ENCODE measurements at places on chromosomes 16 and 17.
A peak's percentile ranks its signal among the peaks of the same experiment; 100 is the strongest.

- DNase-seq: no peak
Measured at GRCh38 chr16:64654178-64654577, 467.7 kb downstream of the CDH11 start.

DNA sequence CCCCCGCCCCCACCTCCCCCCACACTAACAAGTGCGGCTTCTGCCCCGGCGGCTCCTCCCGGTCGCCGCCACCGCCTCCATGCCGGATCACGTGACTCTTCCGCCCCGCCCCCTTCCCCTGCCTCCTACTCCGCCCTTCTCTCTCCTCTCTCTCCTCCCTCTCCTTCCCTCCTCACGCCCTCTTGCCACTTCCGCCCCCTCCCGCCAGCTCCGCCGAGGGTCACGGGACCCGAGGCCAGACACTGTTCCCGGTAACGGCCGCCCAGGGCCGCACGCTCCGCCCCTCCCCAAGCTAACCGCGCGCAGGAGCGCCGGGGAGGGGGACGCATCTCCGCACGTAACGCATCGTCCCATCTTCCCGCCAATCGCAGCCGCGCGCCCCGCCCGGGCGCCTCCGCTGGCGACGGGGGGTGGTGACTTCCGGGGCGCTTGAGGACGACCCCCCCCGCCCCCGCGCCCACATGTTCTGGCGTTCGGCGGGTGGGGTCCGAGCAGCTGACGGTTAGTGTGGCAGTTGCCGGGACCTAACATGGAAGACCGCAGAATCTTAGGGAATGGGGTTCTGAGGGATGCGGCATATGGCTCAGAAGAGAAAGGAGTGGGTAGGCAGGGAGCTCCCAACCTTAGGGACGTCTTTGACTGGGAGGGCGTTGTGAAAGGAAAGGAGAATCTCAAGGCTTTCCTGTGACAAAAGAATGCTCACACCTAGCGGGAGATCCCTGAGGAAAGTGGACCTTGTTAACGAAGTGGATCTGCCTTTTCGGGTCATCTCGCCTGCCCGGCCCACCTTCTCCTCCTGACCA is at the start of gene USP32:
USP32 (minus strand) TSS at position 92 of the 803 bp plus-strand sequence. CDS start 194 bp downstream, outside the sequence.
- peak; percentile 99 for DNase-seq

DNA sequence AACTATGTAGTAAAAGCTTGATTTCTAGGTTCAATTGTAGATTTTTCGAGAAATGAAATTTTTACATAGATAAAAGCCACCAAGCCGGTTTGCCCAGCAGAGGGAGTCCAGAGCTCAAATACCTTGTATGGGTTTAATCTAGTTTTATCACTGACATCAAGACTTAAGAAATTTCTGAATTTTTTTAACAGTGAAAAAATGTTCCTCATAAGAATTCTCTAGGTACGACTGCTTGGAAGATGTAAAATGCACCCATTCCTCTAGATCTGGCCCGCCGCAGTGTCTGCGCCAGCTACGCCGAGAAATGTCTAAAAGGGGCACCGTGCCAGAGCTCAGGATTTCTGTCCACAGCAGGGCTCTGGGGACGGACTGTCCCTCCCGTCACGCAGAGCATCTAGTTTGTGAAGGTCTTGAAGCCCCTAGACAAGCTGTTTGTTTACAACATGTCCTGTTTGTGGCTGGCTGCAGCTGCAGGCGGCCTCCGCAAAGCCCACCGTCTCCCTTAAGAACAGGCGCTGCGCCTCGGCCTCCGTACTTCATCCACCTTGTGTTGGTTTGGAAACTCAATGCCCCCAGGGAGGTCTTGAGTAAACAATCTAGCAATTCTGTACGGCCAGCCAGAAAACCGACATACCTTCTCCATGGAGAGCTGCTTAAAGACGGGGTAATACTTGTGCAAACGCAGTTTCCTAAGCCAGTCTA is 24.8 kb downstream of the MAP1LC3B start:
- DNase-seq: peak; percentile 78

GRCh38 chr17:51371732-51372151 is 111.4 kb downstream of the UTP18 start:
- DNase-seq: peak; percentile 74

DNA sequence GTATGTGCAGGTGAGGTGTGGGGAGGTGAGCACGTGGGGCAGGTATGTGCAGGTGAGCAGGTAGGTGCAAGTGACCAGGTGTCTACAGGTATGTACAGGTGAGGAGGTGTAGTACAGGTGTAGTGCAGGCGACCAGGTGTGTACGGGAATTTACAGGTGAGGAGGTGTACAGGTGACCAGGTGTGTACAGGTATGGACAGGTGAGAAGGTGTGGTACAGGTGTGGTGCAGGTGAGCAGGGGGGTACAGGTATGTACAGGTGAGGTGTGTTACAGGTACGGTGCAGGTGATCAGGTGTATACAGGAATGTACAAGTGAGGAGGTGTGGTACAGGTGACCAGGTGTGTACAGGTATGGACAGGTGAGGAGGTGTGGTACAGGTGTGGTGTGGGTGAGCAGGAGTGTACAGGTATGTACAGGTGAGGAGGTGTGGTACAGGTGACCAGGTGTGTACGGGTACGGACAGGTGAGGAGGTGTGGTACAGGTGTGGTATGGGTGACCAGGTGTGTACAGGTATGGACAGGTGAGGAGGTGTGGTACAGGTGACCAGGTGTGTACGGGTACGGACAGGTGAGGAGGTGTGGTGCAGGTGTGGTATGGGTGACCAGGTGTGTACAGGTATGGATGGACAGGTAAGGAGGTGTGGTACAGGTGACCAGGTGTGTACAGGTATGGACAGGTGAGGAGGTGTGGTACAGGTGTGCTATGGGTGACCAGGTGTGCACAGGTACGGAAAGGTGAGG is 12.8 kb upstream of the DBNDD1 start:
- DNase-seq: peak; percentile 51

DNA sequence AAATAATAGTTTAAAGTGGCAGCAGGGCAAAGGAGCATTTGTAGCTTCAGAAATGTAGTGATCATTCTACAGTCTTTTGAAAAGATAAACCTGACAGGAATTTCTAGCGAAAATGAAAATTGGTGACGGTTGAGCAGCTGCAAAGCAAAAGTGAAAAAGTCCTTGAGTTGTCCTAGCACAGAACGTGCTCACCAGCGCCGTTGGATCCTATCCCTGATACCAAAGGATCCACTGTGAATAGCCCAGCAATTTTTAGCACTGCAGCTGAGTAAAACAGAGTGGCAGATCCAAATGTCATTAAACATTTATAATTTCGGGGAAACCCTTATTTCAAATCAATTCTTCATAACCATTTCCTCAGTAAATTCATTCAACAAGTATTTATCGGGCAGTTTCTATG is 453.8 kb upstream of the HSBP1 start:
- no peak for DNase-seq

DNA sequence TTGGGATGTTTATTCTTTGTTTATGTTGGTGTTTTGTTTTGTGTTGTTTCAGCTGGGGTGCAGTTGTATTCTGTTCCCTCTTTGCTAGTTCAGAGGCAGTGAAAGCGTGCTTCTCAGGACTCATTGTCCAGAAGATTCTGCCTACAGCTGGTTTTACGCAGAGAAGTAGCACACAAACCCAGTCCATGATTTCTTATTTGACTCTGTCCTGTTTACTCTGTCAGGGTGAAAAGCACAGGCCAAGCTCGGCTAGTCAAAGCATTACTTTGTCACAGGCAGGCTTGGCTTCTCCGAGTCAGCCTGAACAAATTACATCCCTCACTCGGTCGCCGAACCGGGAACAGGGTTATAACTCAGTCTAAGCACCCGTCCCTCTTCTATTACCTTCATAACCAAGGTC is 435.0 kb downstream of the MAF start:
- DNase-seq: no peak

GRCh38 chr16:31128711-31129567 is 6.6 kb downstream of the PRSS8 start:
- no peak for DNase-seq

- peak; percentile 31 for DNase-seq
Measured at GRCh38 chr17:4573669-4574068, 10.7 kb upstream of the SMTNL2 start.

DNA sequence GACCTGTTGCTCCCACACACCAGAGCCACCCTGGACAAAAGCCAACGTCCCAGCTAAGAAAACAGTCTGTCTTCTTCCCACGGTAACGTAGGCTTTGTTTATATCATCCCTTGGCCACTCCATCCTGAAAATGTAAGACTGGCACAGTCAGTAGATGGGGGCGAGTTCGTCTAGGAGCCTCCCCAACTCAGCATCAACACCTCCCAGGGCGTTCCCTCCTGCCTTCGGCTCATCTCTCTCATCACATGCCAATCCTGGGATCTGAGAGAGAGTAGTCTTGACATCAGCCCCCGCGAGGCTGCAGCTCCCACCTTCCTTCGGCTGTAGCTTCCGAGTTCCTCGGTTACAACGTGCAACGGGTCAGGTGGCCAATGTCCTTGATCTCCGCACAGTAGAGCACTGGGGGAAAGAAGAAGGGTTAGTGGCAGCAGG is 894 bp downstream of the RNF227 start:
- no peak for DNase-seq

- DNase-seq: peak; percentile 56
Measured at GRCh38 chr17:50219939-50220465, 18.6 kb upstream of the COL1A1 start.

- DNase-seq: peak; percentile 68
Measured at GRCh38 chr17:1783834-1784611, 22.2 kb downstream of the SERPINF1 start.

DNA sequence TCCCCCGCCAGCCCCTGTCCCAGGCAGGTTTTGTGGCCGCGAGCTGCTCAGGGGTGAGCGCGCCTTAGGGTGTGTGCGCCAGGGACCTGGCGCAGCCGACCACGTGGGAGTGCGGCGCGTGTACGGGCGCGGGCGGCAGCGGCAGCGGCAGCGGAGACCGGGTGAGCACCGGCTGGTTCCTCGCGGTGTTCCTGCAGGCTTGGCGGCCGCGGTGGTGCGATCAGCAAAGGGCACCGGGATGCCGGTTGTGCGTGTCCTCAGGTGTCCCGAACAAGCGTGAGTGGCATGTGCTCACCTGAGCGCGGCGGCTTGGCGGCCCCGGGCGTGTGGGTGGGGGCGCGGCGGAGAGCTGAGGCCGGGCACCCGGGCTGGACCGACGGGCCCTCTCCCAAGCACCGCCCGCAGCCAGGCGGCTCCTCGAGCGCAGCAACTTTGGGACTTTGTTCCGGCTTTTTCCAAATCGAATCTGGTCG is 381 bp upstream of the HSD11B2 start:
- DNase-seq: no peak

DNA sequence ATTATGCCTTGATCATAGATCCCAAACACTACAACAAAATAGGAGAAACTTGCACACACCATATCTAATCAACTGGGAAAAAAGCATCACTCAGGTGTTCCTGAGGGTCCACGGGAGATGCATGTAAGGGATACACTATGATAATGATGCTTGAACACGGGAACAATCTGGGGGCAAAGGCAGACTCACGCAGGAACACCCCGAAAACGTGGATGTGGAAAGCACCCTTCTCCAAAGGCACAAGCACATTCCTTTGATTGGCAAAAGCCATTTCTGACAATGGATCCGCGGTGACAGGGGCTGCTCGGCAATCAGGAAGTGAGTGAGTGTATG is 1.3 kb downstream of the ZNF652 start:
- no peak for DNase-seq

GRCh38 chr17:17823433-17824118 is 13.2 kb downstream of the SREBF1 start:
- DNase-seq: peak; percentile 83

DNA sequence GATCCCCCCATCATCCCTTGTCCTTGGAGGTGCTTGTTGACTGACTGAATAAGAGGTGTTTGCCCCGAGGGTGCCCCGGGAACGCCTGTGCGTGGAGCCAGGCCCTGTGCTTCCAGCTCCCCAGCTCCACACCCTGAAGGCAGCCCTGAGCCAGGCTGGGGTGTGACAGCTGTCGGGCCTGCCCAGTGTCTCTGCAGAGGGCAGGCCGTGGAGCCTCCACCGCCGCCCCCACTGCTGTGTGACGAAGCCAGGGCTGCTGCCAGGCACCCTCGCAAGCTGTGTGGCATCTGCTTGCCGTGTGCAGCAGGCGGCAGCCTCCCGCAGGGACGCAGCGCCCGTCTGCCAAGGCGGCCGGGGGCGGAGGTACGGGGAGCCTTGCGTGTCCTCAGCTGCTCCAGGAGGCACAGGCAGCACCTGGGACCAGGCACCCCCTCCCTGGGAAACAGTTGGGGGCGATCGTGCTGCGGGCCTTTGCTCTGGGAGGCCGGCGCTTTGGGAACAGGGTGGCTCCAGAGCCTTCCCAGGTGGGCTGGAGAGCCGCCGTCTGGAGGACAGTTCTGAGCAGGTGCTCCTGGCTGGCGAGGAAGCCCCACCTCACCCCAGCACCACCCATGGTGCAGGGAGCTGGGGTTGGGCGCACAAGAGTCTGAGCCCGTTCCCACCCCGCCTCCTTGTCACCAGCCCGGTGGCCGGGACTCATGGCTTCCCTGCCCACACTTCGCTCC is 26.6 kb downstream of the GSE1 start:
- no peak for DNase-seq

- DNase-seq: no peak
Measured at GRCh38 chr16:53043428-53043831, 9.3 kb downstream of the CHD9NB start.

- no peak for DNase-seq
Measured at GRCh38 chr17:74082886-74083285, 120.6 kb upstream of the RPL38 start.

DNA sequence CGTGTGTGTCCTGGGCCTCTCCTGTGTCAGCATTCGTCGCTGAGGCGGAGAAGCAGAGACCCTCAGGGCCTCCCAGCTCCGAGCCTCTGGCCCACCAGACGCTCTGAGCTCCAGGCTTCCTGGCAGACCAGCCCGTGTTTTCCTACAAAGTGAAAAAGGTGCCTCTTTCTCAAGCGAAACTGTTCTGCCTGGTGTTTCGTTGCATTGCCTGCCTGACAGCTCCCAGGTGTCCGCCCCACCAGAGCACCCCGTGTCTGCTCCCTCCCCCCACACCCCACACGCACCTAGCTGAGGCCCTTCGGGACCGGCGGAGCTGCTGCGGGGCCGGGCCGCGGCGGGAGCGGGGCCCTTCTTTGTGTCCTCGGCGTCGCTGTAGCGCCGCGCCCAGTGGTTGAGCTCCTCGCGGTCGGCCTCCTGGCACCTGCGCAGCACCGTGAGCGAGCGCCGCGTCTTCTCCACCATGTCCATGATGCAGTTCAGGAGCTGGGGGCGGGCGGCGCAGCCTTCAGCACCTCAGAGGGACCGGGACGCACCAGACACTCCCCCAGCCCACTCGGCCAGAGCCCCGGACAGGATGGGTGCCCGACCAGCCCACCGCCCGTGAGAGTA is 14.7 kb upstream of the PABPN1L start:
- no peak for DNase-seq

Data from ELR (cell line).